EH (cell line): ENCODE measurements at places on chromosomes 12 and 14.

DNA sequence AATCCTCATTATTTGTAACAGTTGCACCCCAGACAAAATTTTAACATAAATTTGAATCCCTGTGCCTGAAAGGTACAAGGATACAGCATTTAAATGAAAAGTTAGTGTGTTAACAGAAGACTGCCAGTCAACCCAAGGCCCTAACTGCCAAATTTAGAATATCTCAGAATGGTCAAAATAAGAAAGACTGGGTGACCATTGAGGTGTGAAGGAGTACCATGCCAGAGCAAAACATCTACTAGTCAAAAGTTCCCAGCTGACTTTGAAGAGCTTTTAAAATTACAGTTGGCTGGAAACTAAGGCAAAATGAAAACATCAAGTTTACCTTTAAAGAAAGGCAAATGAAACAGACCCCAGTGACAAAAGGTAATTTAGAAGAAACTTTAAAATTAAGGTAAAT, 18.4 kb downstream of the SAV1 start:
- no peak for DNase-seq

- no peak for DNase-seq
Measured at GRCh38 chr12:27094726-27095125, 12.3 kb upstream of the C12orf71 start.

GRCh38 chr12:122840580-122841513, 5.6 kb downstream of the HIP1R start:
- DNase-seq, result no peak

- DNase-seq, result no peak
Measured at GRCh38 chr12:16685107-16685506, 79.1 kb upstream of the LMO3 start.

- no peak for DNase-seq
Measured at GRCh38 chr12:106271575-106272505, 24.0 kb upstream of the CKAP4 start.

GRCh38 chr12:48105321-48105866, 485 bp downstream of the SENP1 start:
- no peak for DNase-seq

- no peak for DNase-seq
Measured at GRCh38 chr12:12022306-12022936, 48.3 kb upstream of the BCL2L14 start.
